ENCODE measurements at places on chromosomes 6 and 20. TPM values are rescaled to one million over a fixed set of nuclear protein-coding genes. Genes with fewer than 3 reads are reported as not detected.

Gene BPIFB2
- total RNA-seq: not detected

GRCh38 chr6:1535295-1535694 lies 74.4 kb upstream of the FOXC1 start:
- no peak for DNase-seq

- DNase-seq: no peak
Observed at GRCh38 chr6:167453082-167453446, 128.2 kb downstream of the TTLL2 start.

- no peak for DNase-seq
Observed at GRCh38 chr20:36275441-36276189, 30.5 kb upstream of the DLGAP4 start.

- no peak for DNase-seq
Observed at GRCh38 chr6:14784596-14785492, 461.0 kb upstream of the JARID2 start.

Measured in tibial nerve (tissue), 4 donors.